ENCODE measurements at places on chromosomes 1 and 21.

GRCh38 chr21:22993822-22994574 lies 1995.8 kb downstream of the NCAM2 start:
- DNase-seq = peak; percentile 46

DNA sequence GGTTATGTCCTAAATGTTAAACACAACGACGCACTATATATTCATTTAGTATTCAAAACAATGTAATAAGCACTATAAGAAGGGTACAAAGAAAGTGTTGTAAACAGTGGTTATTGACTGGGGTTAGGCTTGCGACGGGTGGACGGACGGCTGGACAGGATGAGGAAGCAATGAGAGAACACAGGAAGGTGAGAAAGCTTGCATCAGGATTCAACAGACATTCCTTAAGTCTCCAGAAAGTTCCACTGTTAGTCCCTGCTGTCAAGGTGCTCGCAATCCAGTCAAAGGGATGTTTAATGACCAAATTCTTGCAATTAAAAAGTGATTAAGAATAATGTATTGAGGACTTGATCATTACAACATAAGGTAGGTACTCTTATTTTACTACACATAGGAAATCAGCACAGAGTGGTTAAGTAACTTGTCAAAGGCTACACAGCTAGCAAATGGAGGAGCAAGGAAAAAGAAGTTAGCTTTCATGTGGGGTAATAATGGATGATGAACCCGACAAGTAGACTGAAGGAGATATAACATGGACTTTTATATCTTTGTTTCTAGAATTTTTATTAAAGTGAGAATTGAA lies 994 bp upstream of the ACBD6 start:
- DNase-seq = no peak

DNA sequence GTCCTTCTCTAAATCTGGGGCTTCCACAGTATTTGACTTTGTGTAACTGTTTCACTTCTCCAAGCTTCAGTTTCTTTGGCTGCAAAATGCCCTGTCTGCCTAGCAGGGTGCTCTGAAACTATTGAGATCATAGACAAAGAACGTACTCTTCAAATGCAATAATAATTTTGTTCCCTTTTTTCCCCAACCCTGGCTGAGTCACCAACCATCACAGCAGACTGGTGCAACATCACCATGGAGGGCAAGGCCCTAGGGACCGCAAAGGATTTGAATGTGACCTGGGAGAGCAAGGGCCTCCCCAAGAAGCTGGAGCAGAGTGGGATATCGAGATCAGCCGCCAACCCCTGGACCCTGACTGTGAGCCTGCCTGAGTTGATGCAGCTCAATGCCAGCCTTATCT lies 115.0 kb downstream of the FCRL5 start:
- DNase-seq = no peak

DNA sequence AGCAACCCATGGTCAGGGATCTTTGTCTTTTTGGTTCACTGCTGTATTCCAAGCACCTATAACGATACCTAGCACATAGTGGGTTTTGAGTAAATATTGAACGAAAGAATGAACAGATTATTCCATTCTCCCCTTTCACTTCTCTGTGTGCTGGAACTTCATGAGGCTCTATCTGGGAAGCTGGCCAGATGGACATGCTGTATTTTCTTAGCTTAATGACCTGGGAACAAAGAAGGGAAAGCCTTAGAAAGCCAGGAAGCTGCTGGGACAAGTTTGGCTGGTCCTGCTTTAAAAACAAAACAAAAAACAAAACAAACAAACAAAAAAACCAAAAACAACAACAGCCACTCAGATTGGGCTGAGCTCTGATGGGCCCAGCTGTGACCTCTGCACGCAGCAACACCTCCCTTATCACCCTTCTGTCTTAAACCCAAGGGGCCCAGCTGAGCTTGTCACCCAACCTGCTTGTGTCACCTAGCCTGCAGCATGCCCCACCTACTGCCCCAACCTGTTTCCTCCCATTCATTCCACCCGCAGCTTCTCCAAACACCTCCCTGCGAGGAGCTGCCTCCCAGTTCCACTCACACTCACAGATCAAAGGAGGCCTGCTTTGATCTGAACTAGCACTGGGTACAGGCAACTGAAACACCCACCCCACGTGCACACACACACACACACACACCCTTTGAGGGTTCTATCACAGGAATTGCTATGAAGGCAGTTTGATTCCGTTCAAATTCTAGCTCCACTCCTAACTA lies 37.1 kb downstream of the SLC30A1 start:
- DNase-seq = no peak

DNA sequence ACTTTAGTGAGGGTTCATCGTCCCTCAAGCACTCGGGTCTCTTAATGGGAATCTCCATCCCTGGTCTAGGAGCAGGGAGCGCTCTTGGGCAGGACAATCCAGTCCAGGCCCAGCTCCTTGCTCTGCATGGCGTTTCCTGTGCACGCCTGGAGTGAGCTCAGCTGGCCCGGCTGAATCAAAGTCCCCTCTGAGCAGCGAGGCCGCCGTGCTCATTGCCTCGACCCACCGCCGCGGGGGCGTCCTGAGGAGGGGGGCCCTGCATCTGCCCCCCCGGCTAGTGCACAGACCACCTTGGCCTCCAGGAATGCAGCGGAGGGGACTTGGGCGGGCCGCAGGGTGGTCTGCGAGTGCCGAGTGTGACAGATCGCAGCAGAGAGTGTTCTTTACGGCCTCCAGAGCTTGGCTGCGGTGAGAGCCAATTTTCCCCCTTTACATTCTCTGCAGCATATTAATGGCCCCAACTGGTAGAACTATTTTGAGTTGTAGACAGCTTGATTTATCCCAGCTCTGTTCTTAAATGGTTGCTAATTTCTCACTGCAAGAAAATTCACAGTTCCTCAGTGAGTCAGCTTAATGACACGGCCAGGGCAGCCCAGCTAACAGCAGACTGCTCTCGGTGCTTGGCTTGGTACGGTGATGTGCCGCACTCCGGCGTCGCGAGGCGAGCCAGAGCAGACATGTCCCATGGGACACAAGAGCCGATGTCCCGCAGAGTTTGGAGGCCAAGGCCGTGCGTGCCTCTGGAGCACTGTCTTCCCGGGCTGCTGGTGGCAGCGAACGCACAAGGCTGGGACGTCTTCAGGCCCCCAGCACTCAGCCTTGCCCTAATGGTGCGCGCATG lies 39.8 kb downstream of the SNAP47 start:
- DNase-seq = no peak

DNA sequence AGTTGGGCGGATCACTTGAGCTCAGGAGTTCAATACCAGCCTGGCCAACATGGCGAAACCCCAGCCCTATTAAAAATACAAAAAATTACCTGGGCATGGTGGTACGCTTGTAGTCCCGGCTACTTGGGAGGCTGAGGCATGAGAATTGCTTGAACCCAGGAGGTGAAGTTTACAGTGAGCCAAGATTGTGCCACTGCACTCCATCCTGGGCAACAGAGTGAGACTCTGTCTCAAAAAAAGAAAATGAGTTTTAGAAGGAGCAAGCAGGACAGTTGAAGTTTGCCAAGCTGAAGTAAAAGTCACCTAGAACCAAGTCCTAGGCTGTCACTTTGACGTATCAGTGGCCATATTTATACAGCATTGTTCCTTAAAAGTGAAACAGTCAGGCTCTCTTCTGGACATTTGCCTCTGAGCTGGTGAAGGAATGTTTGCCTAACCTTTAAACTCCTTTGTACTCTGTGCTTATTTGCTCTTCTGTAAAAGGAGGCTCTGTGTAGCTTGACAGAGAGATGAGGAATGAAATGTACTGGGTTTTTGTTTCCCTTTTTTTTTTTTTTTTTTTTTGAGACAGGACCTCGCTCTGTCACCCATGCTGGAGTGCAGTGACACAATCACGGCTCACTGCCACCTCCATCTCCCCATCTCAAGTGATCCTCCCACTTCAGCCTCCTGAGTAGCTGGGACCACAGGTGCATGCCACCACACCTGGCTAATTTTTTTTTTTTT lies 2.8 kb downstream of the RAB4A start:
- no peak for DNase-seq

GRCh38 chr1:196438329-196438728 lies 169.9 kb downstream of the KCNT2 start:
- no peak for DNase-seq

DNA sequence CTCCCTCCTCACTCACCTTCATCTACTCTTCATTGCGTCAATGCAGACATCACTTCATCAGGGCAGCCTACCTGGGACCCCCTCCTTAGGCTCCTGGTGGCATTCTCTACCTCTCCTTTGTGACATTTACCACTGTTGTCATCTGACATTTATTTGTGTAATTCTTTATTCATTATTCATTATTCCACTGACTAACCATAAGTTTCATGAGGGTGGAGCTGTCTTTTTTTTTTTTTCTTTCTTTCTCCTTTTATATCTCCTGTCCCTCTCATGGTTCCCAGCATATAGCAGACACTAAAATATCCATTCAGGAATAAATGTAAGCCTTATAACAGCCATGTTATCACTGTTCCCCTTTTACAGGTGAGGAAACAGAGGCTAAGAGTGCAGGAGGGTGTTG lies 126.8 kb downstream of the KAZN start:
- DNase-seq = no peak

DNA sequence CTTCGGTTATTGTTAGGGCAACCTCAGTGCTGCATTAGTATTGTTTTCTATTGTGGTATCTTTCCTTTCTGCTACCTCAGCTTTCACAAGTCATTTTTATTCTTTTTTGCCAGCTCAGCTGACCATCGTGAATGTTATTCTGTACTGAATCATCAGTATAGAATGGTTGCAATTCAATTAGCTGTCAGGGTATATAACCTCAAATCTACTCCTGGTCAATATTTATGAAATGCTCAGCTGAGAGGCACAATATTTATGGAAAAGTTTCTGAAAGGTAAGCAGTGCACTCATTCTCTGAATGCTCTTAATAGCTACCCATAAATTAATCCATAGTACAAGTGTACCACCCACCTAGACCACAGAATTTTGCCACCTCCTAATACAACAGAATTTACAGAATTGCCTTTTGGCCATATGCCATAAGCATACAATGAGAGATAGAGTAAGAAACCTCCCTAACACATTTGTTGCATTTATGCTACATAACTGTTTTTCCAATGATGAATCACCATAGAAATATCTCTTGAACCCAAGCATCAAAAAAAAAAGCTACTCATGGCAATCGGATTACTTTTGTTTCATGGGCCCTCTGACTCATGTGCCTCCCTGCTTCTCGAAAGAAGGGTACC lies 732.6 kb upstream of the CHRM3 start:
- DNase-seq = no peak

GRCh38 chr1:151259351-151259750 lies 4.8 kb downstream of the PSMD4 start:
- DNase-seq = no peak

- no peak for DNase-seq
Observed at GRCh38 chr1:111582644-111583618, 36.7 kb upstream of the RAP1A start.

GRCh38 chr1:93839753-93840152 lies 39.3 kb downstream of the DNTTIP2 start:
- no peak for DNase-seq

GRCh38 chr1:70672442-70672888 lies 261.4 kb downstream of the CTH start:
- no peak for DNase-seq

DNA sequence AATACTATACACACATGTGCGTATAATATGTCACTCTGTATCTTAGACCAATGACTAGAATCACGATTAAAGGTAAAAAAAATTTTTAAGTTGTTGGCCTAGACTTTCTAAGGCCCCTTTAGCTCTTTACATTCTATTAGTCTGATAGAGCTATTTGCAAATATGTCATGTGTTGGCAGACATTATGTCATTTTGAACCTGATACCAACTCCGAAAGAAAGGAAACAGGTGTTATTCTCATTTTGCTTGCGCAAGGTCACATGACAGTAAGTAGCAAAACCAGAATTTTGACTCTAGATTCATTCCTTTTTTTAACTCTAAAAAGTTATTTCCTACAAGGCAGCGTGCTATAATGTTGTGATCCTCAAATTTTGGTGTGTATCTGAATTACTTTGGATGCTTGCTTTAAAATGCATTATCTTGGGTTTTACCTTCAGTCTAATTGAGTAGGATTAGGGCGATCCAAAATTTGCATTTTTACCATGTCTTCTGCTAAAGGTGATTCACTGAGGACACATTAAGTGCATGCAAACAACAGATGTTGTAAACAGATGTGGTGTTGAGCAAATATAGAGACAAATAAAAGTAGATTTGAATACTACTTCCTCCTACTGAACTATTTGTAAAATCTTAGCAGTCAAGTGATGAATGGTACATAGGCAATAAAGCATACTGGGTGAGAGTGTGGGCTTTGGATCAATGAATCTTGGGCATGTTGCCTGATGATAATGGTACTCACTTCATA lies 63.5 kb upstream of the KIAA1614 start:
- no peak for DNase-seq

DNA sequence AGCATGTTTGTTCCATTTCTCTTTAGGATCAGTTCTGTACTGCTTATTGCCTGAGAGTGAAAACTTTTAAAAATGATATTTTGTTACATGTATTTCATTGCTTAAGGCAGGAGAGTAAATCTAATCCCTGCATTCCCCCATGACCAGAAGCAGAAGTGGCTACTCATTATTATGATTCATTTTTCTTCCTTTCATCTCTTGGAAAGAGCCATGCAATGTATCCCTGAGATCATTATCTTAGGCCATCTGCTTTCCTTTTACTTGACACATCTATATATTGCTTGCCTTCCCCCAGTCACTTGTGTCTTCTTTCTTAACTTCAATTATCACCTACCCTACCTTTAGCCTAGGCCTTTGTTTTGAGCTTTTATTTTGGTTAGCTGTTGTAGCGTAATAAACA lies 430.4 kb upstream of the CHRM3 start:
- DNase-seq = no peak

- no peak for DNase-seq
Observed at GRCh38 chr1:226017070-226017469, 17.9 kb upstream of the SDE2 start.

DNA sequence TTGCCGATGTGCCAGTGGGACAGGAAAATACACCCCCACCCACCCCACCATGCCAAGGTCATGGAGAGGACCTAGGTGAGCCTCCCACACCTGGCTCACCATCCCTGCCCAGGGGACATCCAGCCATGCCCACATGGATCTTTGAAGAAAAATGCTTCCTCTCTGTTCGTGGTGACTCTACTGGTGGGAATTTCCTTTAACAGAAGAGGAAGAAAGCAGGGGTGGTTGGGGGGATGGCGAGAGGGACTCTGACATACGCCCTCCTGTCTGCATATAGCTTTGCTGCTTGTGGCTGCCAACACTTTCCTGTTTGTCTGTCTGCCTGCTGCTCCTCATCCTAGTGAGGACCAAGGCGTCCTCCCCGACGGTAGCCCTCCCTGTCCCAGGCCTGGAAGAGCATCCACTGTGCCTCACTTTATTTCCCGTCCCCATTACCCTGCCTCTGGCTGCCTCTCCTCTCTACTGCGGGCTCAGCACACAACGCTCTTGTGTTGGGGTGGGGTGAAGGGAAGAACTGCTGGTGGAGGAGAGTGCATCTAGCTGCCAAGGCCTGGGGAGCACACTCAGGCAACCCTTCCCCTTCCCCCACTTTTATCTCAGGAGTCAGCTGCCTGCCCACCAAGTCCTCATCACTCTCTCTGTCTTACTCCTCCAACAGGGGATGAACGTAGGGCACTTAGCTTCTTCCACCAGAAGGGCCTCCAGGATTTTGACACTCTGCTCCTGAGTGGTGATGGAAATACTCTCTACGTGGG lies 2.5 kb downstream of the SEMA4A start:
- DNase-seq = no peak

- DNase-seq = no peak
Observed at GRCh38 chr1:206801467-206801866, 29.2 kb upstream of the IL10 start.
